ENCODE measurements at places on chromosomes 7 and 10.

DNA sequence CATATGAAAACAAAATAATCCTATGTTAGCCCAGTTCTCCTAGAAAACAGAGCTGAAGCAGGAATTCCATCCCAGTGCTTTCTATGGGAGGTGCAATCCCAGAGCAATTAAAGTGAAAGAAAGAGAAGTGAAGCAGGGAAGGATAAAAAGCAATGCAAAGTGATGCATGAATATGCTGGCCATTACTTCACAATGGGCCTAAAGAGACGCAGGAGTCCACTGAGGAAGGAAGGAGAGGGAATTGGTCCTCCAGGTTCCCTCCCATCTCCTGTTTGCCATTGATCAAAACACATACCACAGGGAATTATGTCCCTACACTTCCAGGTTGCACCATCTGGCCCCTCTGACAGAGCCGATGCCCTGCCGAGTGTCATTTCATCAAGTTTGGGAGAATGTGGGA, 392.2 kb upstream of the NFE2L3 start:
- no peak for DNase-seq

DNA sequence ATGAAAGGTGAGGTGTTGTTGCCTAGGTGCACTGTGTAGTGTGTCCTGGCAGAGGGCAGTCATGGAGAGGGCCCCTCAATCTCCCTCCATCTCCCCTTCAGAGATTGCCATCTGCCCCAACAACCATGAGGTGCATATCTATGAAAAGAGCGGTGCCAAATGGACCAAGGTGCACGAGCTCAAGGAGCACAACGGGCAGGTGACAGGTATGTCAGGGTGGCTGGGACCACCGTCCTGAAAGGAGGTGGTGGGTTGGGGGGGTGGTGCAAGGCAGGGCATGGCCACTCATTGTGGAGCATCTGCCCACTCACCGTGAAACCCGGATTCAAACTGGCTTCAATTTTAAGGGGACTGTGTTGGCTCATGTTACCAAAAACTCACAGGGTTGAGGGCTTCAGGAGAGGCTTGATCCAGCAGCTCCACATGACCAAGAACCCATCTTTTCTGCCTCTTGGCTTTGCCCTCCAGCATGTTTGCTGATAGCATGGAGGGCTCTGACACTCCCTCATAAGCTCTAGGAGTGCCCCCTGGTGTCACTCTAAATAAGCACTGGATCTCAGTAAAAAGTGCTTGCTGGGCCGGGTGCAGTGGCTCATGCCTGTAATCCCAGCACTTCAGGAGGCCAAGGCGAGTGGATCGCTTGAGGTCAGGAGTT, 12.2 kb downstream of the ARPC1B start:
- no peak for DNase-seq

GRCh38 chr7:156402255-156402654, 238.3 kb upstream of the RNF32 start:
- DNase-seq, result no peak

DNA sequence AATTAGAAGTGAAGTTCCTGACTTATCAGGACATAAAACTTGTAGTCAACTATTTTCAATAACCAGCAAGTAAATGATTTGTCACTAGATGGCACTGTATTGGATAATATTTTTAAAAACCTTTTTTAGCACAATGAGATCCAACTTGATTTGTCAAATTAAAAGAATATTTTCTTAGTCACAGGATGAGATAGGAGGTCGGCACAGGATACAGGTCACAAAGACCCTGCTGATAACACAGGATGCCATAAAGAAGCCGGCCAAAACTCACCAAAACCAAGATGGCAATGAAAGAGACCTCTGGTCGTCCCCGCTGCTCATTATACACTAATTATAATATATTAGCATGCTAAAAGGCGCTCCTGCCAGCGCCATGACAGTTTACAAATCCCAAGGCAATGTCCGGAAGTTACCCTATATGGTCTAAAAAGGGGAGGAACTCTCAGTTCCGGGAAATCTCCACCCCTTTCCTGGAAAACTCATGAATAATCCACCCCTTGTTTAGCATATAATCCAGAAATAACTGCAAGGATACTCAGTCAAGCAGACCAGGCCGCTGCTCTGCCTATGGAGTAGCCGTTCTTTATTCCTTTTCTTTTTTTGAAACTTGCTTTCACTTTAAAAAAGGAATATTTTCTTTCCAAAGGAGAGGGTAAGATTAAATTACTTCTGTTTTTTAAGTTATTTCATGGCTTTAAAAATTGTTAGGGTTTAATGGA, 255.7 kb upstream of the MKLN1 start:
- no peak for DNase-seq

- DNase-seq, result no peak
Measured at GRCh38 chr10:51215951-51216834, 141.9 kb downstream of the PRKG1 start.

GRCh38 chr7:139651308-139651707, 126.5 kb downstream of the HIPK2 start:
- no peak for DNase-seq

- DNase-seq, result no peak
Measured at GRCh38 chr7:128788446-128789412, 3.0 kb upstream of the CCDC136 start.

GRCh38 chr7:94874036-94874785, 33.2 kb upstream of the PPP1R9A start:
- DNase-seq, result no peak

GRCh38 chr7:24751484-24751883, 5.8 kb downstream of the GSDME start:
- no peak for DNase-seq
